ENCODE measurements at places on chromosomes 2 and 18.

- peak; percentile 95 for DNase-seq
Observed at GRCh38 chr18:60053747-60054304, 154.0 kb downstream of the PMAIP1 start.

- DNase-seq = no peak
Observed at GRCh38 chr2:102273619-102274211, 37.6 kb upstream of the IL1RL1 start.

DNA sequence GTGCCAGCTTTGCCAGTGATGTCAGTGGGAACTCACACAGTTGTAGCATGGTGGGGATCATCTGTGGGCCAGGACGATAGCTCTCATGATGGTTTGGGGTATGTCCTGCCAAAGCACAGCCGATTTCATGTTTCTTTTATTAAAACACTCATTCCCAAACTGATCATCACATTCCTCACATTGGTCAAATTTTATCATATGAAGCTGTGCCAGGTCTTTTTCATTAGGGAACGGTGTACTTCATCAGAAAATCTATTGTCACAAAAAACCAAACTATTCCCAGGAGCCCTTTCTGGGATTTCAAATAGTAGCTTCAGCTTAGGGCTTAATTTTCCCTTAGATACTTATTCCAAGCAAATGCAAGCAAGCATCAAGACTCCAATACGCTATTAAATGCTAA lies 42.0 kb downstream of the ITGA4 start:
- DNase-seq = no peak

- no peak for DNase-seq
Observed at GRCh38 chr2:97983698-97984097, 12.1 kb downstream of the TMEM131 start.

GRCh38 chr2:233972941-233973575 lies 55.9 kb downstream of the TRPM8 start:
- no peak for DNase-seq

GRCh38 chr2:235951982-235952381 lies 216.2 kb downstream of the GBX2 start:
- DNase-seq = no peak

All from kidney capillary endothelial cell (primary cell).